ENCODE measurements at places on chromosomes 6 and 20. TPM values are rescaled to one million over a fixed set of nuclear protein-coding genes. Genes with fewer than 3 reads are reported as not detected.

Gene TPBG
- total RNA-seq = 5.9 TPM

Gene TSHZ2
- 0.77 TPM for total RNA-seq

Gene SLC22A1
- total RNA-seq = not detected

Gene PRRT1
- under 0.01 TPM for total RNA-seq

Gene TBXT
- total RNA-seq = not detected

Gene OCSTAMP
- total RNA-seq = not detected

Gene IL17F
- not detected for total RNA-seq

Gene ZNF512B
- 5.9 TPM for total RNA-seq

GRCh38 chr6:131295081-131295480, 159.8 kb downstream of the AKAP7 start:
- DNase-seq = no peak

- DNase-seq = no peak
Observed at GRCh38 chr6:91523511-91523910, 936.6 kb upstream of the MAP3K7 start.

GRCh38 chr6:15429141-15430110, 183.6 kb downstream of the JARID2 start:
- no peak for DNase-seq

DNA sequence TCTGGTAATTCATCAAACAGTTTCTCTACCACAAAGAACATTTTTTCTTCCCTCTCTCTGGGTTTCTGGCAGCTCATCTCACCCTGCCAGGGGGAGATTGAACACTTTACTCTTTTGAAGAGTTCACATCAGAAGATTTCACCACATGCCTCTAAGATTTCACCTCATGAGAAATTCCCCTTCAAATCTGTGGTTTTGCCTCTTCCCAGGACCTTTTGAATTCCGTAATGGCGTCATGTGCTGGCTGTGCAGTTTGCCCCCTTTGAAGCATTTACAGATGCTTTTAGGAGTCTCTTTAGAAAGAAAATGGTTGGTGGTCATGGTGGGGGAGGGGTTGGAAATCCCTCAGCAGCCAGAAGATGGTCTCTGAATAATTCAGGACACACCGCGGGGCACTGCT, 486.1 kb downstream of the QKI start:
- no peak for DNase-seq

GRCh38 chr6:142716097-142716496, 228.9 kb downstream of the HIVEP2 start:
- DNase-seq = no peak

DNA sequence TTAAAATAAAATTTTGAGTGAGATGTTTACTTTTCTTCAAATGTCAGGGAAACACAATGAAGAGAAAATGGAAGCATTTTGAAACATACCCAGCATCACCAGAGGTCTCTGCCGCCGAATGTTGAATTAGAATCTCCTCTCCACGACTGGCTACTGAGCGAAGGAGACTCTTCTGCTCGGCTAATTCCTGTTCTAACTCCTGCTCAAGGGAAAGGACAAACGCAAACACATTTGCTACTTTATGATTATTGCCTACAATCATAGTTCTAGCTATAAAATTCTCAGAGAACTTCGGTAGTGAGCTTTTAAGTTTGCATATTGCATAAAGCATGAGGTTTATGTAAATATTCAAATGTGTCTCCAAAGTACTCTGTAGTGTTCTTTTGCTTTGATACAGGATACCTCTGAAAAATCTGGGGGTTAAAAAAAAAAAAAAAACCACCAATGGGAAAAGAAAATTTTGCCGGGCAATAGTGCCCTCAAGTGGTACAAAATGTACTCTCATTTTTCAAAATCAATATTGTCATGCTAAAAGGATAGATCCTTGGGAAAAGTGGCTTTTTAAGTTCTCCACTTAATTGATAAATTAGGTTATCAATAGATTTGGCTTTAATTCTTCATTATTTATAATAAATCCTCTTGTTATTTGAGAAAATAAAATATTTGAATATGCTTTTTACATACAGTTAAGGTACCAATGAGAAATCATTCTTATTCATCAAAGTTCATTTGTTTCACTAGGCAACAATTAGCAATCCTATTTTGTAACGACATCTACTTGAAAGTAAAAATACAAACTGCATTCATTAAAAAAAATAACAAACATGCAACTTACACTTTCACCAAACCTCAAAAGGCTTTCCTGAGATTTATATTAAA, 369.0 kb downstream of the SYNE1 start:
- peak; percentile 9 for DNase-seq

DNA sequence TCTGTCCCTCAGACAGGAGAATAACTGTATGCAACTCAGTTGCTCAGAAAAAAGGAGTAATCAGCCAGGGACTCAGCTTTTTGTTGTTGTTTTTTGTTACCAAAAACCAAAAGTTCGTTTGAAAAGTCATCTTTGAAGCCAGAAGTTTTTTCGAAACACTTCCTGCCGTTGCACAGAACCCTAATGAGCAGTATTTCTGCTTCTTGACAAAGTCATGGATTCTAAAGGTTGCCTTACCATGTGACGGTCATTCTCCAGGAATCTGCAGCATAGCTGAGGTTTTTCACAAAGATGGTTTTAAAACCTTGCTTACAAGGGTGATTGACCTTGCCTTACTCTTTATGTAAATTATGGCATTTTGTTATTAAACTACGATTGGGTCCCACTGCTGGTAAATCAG, 1.9 kb downstream of the RAB32 start:
- DNase-seq = no peak

DNA sequence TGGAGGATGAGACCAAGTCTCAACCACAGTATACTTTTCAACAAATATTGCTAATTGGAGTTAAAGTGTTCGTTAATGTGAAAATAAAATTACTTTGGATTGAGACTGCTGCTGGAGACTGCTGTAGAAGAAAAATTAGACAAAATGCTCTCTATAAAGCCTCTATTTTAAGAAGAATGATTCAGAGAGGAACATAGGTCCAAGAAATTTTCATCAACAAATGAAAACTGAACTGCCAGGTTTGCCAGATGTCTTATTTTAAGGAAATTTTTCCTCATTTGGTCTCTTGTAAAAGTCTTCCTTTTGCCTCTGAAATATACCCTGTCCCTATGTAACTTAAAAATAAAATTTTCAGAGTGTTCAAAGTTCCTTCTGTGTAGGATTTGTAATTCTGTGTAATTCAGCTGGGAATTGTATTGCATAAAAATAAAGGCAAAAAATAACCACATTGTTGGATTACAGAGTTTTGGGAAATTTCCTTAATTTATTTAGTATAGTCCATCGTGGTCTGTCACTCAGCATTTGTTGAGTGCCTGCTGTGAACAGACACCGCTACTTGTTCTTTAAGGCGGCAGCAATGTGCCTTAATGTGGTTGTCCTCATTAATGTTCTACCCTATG, 27.4 kb downstream of the ANKS1A start:
- no peak for DNase-seq

GRCh38 chr20:61146023-61146422, 106.0 kb upstream of the CDH4 start:
- DNase-seq = no peak

- no peak for DNase-seq
Observed at GRCh38 chr6:135390458-135390857, 107.1 kb downstream of the AHI1 start.

- DNase-seq = peak; percentile 50
Observed at GRCh38 chr20:46324960-46325703, 16.8 kb upstream of the CDH22 start.

- no peak for DNase-seq
Observed at GRCh38 chr6:140355476-140355875, 981.0 kb upstream of the CITED2 start.

DNA sequence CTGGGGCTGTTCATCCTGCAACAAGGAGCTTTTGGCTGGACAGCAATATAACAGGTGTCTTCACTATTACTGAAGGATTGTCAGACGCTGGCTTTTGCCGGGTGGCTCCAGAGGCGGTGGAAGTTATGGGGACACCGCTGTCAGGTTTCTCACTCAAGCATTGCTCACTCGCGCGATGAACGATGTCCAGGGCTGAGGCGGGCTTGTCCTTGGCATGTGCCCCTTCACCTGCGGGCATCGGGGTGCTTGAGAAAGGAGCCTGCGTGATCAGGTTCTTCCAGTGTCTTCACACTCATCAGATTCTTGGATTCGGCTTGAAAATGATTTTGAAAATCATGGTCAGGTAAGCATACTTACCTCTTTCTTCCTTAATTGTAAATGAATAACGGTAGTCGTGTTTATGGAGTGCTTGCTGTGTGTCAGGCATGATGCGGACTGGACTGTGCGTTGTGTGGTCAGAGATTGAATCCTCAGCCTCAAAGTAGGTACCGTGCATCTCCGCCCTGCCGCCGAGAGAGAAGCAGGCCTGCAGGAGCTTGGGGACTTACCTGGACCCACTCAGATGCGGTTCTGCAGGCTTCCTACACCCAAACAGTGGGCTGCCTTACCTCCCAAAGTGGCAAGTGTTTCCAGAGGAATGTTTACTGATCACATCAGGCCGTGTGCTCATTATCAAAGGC, 18.3 kb upstream of the PYGB start:
- no peak for DNase-seq

- DNase-seq = no peak
Observed at GRCh38 chr6:84508981-84509380, 255.4 kb downstream of the TBX18 start.

GRCh38 chr6:144661116-144661806, 376.1 kb downstream of the UTRN start:
- DNase-seq = no peak

- no peak for DNase-seq
Observed at GRCh38 chr6:89204096-89204495, 13.1 kb downstream of the GABRR1 start.
